ENCODE measurements at places on chromosomes 7 and 10.

DNA sequence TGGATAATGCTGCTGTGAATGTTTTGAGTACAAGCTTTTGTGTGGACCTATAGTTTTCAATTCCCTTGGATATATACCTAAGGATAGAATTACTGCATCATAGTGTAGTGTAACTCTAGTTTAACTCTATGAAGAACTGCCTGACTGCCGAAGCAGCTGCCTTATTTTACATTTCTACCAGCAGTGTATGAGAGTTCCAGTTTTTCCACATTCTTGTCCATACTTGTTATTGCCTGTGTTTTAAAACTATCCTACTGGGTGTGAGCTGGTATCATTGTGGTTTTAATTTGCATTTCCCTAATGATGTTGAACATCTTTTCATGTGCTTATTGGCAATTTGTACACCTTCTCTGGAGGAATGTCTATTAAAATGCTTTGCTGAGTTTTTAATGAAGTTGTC, 15.7 kb downstream of the SEPTIN7 start:
- DNase-seq = no peak
- H3K4me1 ChIP-seq = no peaks in the 10 kb centered on the region

- no peaks in the 10 kb centered on the region for H3K27me3 ChIP-seq
- no peak overlapping the region for H3K27ac ChIP-seq
- H3K4me3 ChIP-seq = no peak overlapping the region
- DNase-seq = no peak
- H3K4me1 ChIP-seq = peaks cover 7% of the 10 kb centered on the region
Observed at GRCh38 chr10:60490013-60490412, 100.3 kb upstream of the ANK3 start.

- no peak for DNase-seq
- H3K27ac ChIP-seq = no peak overlapping the region
- no peaks in the 10 kb centered on the region for H3K27me3 ChIP-seq
- H3K36me3 ChIP-seq = peaks cover 7% of the 10 kb centered on the region
- H3K4me1 ChIP-seq = no peaks in the 10 kb centered on the region
Observed at GRCh38 chr7:129702316-129702715, 90.8 kb downstream of the NRF1 start.

GRCh38 chr10:87596351-87596750, 63.3 kb upstream of the PAPSS2 start:
- no peak overlapping the region for H3K4me3 ChIP-seq
- H3K27ac ChIP-seq = no peak overlapping the region
- no peaks in the 10 kb centered on the region for H3K36me3 ChIP-seq
- no peaks in the 10 kb centered on the region for H3K27me3 ChIP-seq
- H3K4me1 ChIP-seq = no peaks in the 10 kb centered on the region

DNA sequence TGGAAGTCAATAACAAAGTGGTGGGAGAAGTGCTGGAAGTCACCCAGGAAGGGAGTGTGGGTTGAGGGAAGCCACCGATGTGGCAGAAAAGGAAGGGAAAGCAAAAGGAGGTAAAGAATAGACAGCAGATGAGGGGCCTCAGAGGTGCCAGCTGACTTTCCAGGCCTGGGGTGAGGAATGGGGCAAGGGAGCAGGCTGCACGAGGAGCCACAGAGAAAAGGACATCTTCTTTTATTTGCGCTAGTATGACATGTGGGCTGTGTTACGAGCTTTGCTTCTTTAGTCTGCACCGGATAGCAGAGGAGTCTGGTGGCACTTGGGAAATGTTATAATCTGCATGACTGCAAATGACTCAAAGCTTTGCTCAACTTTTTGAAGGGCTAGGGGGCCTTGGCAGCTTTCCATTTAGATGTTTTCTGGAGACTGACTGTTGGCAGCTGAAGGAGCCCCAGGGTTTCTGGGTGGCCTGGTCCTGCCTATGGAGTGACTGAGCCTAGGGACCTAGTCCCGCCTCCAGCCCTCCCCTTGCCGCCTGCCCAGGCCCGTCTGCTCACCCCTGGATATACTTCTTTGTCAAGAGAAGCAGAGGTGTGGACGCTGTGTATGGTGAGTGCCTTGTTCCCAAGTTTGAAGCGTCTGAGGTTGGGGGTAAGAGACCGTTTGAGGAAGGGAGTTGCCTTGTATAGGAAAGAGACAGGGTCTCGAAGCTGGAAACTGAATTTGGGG, 5.1 kb downstream of the PRXL2A start:
- DNase-seq = no peak
- H3K4me3 ChIP-seq = no peak overlapping the region
- no peaks in the 10 kb centered on the region for H3K36me3 ChIP-seq
- no peaks in the 10 kb centered on the region for H3K27me3 ChIP-seq
- no peak overlapping the region for H3K27ac ChIP-seq

DNA sequence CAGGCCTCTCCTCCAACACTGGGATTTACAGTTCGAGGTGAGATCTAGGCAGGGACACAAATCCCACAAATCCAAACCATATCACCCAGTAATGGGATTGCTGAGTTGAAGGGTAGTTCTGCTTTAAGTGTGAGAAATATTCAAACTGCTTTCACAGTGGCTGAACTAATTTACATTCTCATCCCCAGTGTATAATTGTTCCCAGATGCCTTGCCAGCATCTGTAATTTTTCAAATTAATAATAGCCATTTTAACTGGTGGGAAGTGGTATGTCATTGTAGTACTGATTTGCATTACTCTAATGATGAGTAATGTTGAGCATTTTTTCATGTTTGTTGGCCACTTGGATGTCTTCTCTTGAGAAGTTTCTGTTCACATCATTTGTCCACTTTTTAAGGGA, 592.8 kb upstream of the GRM3 start:
- no peak overlapping the region for H3K4me3 ChIP-seq
- H3K27ac ChIP-seq = no peak overlapping the region
- H3K27me3 ChIP-seq = no peaks in the 10 kb centered on the region
- no peaks in the 10 kb centered on the region for H3K4me1 ChIP-seq

- peaks cover 4% of the 10 kb centered on the region for H3K4me1 ChIP-seq
- H3K27me3 ChIP-seq = no peaks in the 10 kb centered on the region
Observed at GRCh38 chr7:155764438-155764793, 47.8 kb downstream of the SHH start.
